Activated CD4-positive, alpha-beta T cell treated with anti-CD3 and anti-CD28 coated beads, Interleukin-2, amount 50 U/mL, for 24 hours (primary cell): ENCODE measurements at places on chromosomes 2 and 18.

DNA sequence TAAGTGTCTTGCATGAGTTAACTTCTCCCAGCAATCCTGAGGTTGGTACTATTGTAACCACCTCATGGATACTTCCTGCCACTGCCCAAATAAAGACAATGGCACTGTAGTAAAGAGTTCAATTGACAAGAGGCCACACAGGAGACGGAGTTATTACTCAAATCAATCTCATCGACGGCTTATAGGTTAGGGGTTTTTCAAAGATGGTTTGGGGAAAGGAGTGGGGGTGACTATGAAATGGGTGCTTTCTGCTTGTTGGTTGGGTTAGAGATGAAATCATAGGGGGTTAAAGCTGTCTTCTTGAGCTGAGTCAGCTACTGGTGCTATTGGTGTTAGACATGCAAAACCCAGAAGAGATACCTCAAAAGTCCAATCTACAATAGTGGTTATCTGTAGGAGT is 1258.0 kb upstream of the ZEB2 start:
- DNase-seq, result no peak

DNA sequence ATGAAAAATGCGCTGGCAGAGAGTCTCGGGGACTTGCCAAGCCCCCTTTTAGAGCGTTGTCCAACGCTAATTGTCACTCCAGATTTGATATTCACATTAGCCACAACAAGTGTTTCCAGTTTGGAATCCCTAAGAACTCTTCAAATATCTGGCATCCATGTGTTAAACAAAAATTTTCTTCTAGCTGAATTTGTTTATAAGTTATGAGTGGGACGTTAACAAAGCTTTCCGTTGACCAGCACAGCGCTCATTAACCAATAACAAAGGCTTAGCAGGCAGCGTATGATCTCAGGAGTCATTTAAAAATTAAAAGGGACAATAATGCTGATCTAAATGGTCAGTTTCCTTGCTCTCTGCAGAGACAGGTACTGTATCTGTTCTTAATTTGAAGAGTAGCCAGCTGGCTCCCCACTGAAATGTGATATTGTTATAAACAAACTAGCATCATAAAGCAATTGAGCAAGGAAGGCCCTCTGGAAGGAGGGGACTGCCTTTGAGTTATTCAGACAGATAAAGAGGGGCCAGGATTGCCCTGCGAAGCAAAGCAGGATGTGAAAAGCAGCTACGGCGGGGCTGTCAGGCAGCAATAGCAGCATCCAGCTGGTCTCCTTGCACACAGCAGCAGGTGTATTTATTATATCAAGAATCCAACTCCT is 337.2 kb upstream of the SALL3 start:
- no peak for DNase-seq

GRCh38 chr2:220466251-220466691 is 838.8 kb downstream of the SLC4A3 start:
- no peak for DNase-seq

GRCh38 chr2:174590928-174591648 is 6.5 kb downstream of the WIPF1 start:
- DNase-seq, result no peak

GRCh38 chr2:110099038-110099425 is 16.6 kb downstream of the MALL start:
- DNase-seq, result no peak

- DNase-seq, result no peak
These were observed 71.3 kb upstream of the ACKR3 start for GRCh38 chr2:236498369-236498768.

GRCh38 chr2:38933653-38934052 is 44.0 kb downstream of the ARHGEF33 start:
- no peak for DNase-seq

DNA sequence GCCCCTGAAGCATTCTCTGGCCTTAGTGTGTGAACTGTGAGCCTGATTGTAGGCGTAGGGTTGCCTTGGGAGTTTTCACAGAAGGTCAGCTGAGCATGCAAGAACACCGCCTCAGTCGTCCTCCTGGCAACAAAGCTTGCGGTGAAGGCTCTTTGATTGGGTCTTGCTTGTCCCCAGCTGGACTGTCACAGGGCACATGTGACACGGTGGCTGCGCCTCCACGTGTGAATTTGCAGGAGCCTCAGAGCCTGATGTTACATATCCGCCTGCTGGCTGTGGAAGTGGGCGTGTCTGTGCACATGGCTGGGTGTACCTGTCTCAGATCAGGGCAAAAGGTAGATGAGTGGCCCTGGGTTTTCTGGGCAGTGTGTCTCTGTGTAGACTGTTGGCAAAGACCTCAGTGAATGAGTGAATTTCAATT is 228.7 kb downstream of the HAUS1 start:
- DNase-seq, result no peak

DNA sequence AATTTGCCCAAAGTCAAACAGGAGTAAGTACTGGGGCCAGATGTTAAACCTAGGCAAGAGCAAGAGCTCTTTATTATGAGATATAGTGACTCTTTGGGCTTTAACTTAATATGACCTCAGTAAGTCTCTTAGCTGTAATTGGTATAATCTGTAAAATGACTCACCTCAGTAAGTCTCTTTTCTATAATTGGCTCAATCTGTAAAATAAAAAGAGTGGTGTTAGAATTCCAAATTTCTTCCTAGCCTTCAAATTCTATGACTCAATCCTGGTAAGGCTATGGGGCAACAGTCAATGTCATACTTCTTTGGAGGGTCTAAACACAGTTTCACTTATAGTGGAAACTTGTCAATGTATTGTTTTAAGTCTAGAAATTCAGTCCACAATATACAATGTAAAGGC is 1608.9 kb upstream of the PIK3C3 start:
- DNase-seq, result no peak

DNA sequence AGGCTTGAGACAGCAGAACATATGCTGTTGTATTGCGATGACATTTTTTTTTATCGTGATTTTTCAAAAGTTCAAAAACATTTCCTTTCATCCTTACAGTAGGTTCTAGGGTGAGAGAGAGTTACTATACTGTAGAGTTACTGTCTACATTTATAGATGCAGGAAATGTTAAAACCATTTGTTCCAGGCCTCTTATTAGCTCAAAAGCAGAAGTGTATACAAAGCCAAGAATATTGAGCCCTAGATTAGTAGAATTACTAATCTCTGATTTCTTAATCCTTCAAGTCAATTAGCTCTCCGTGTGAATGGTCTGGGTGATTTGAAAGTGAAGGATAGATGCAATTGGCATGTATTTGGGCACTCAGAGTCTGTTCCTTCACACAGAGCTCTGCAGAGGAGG is 73.1 kb downstream of the MAPRE2 start:
- DNase-seq, result no peak

DNA sequence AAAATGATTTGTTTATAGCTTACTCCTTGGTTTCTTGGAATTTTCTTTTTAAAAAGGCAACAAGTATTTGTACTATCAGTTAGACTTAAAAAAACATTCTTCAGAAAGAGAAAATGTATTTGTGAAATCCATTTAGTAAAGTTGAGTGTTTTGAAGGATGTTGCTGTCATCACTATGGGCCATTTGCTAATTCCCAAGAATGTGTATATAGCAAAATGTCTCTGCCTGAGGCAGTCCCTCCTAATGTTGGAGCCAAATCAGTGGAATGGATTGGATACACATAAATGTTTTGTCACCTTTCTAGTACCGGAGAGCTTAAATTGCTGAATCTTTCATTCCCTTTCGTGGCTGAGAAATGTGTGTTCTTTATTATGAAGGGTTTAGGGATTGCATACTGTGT is 890.2 kb upstream of the ZEB2 start:
- DNase-seq, result no peak

GRCh38 chr2:207330912-207331311 is 165.2 kb upstream of the KLF7 start:
- peak; percentile 20 for DNase-seq

DNA sequence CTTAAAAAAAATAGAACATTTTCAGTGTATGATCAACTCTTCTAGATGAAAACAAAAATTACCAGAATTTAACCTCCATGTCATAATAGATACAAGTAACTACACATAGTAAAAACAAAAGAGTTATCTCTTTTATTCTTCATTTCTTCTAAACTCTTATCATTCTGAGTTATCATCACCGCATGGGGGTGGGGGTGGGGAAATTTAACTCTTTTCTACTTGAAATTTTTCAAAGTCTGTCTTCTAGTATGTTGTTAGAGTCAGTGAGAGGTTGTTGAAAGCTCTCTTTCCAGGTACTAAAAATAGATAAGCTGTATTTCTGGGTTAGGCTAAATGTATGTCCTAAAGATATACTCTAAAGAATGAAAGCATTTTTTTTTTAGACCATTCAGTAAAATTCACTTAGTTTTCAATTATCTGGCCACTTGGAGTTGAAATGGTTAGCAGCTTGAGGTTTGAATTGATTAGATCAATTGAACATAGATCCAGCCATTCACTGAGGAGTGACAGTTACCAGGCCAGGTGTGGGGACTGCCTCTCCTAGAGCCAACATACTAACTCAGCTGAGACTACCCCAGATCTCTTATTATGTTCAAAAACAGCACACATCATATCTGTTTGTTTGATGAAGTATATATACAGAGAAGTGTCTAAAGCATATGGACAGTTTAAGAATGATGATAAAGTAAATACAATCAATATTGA is 220.7 kb downstream of the IKZF2 start:
- DNase-seq, result no peak

DNA sequence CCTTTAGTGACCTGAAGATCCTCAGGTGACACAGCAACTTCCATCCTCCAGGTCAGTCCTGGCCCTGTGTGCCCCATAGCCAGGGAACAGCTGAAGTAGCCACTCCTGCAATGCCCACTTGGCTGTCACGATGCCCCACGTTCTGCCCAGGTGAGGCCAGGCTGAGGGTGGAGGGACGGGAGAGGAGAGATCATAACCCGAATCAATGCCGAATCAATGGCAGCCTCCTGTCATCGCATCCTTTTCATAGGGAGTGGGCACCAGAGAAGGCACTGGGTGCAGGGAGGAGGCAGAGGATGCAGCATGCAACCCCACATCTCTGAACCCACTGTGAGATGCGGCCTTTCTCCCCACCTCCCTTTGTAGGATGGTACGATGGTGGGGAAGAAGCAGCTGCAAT is 75.3 kb upstream of the EPC2 start:
- DNase-seq, result no peak

DNA sequence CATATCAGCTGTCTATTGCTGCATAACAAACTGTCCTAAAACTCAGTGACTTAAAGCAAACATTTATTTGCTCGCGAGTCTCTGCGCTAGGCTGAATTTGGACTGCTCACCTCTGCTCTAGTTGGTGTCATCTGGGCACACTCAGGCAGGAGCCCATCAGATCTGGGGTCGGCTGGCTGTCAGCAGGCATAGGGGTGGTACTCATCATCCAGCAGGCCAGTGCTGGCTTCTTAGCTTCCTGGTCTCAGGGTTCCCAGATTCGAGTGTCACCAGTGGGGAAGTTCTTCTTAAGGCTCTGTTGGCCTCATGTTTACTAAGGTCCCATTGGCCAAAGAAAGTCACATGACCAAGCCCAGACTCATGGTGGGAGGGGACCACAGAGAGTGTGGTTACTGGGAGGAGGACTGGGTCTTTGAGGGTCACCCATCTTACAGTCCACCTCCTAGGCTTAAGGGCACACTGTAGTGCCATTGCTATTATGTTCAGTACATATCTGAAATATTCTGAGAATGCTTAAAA is 71.6 kb upstream of the ATG16L1 start:
- no peak for DNase-seq

DNA sequence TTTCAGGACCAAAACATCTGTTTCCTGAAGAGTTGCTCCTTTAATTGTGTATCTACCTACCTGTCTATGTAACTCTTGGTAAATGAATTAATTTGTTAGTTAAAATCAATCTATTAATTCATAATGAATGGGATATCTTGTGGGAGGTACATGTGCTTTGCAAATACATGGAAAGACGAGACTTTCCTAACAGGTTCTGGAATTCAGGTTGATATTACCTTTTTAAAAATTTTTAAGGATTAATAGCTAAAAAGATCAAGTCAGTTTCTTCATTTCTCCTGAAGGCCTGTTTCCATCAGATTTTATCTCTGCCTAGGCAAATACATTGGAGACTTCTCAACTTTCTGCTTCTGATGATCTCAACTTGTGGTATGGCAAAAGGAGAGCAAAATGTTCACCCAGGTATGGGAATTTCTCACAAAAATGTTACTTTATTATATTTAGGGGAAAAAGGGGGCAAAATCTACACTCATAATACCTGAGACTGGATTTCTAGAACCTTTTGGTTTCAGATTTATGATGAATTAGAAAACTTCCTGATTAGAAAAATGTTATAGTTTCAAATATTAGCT is 7.4 kb downstream of the TFPI start:
- no peak for DNase-seq

- DNase-seq, result no peak
These were observed 163.7 kb downstream of the GALNT14 start for GRCh38 chr2:30974554-30974953.

DNA sequence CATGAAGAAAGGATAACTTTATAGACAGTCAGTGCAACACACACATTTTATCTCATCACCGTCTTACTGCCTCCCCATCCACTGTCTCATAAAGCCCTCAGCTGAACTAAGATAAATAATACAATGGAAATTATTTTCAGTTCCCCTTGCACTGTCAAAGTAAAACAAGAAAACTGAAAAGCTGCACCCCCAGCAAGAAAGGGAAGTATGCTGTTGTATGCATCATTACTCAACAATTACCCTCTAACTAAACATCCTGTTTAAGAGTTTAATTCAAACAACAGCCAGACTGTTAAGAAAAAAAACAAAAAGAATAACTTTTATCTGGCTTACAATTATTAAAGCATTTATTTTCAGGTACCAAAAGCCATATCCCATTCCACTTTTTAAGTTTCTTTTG is 25.0 kb downstream of the MPPE1 start:
- no peak for DNase-seq

GRCh38 chr2:221848286-221848685 is 276.2 kb upstream of the EPHA4 start:
- no peak for DNase-seq

DNA sequence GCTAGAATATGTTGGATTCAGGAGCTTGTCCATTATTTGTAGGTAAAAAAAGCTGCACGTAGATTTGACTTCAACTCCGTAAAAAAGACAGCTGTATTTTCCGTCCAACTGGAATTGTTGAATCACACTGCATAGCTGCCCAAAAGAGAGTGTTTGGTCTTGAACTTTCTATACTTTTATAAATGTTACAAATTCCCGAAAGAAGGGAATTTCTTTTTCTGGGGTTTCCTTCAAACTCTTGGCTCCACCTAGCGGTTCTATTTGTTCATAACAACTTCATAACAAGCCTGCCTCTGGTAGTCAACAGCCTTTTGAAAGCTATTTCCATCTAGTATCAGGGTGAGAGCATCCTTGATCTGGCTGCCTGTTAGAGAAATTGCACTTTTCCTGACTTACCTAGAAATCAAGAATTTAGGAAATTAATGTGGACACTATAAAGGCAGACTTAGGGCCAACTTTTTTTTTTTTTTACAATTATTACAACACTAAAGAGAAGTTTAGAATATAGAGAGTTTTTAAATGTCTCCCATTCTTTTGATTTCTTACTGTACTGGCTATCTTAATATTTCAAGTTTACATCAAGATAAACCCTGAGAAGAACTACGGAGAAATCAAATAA is 48.1 kb downstream of the TMEM185B start:
- no peak for DNase-seq

DNA sequence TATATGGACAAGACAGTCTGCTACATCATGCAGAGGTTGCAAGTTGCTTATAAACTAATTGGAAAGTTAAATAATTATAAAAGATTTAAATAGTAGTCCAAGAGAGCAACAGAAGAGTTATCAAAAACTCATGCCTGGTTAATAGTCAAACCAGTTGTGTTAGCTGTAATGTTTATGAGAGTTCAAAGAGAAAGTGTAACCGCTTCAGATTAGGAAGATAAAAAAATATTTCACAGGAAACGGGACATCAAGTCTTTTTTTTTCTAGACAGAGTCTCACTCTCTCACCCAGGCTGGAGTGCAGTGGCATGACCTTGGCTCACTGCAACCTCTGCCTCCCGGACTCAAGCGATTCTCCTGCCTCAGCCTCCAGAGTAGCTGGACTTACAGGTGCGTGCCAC is 34.6 kb upstream of the RNF125 start:
- no peak for DNase-seq
